ENCODE measurements at places on chromosomes 7 and 10.

GRCh38 chr10:99396471-99396870 is 34.0 kb downstream of the GOT1 start:
- DNase-seq: peak; percentile 73

- no peak for DNase-seq
Measured at GRCh38 chr10:75331081-75331480, 70.5 kb downstream of the ZNF503 start.

- DNase-seq: no peak
Measured at GRCh38 chr7:78220754-78221153, 422.2 kb downstream of the PHTF2 start.

DNA sequence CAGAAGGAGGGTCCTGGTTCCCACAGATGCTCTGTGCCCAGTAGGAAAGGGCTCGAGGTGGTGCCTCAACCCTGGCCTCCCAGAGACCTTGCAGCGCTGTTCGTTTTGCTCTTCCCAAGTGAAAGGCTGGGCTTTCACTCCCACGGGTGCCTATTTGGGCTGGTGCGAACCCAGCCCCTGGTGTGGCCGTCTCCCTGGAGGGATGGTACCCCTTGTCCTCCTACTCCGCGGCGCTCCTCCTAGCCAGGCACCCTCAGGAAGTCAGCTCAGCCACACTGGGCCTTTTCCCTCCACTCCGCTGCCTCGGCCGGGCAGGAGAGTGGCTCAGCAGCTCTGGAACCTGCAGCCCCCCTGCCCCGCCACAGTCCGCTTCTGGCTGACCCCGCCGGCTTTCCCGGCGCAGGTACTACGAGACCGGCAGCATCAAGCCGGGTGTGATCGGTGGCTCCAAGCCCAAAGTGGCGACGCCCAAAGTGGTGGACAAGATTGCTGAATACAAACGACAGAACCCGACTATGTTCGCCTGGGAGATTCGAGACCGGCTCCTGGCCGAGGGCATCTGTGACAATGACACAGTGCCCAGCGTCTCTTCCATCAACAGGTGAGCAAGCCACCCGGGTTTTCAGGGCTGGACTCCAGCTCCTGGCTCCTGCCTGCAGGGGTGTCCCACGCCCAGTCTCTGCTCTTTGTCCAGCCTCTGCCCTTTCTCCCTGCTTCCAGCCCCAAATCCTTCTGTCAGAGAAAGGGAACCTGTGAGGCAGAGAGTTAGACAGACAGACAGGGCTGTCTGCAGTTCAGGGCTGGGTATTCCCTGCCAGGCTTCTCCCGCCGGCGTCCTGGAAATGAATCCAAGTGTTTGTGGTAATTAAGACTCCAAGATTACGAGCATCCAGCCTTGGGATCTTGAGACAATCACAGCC is 5.2 kb downstream of the PAX2 start:
- no peak for DNase-seq

- DNase-seq: peak; percentile 76
Measured at GRCh38 chr7:147523056-147523455, 1067.5 kb upstream of the C7orf33 start.

GRCh38 chr10:97117372-97117771 is 68.4 kb downstream of the SLIT1 start:
- DNase-seq: no peak

- DNase-seq: no peak
Measured at GRCh38 chr10:88505680-88506215, 77.4 kb downstream of the RNLS start.
